ENCODE measurements at places on chromosomes 1 and 21. TPM values are rescaled to one million over a fixed set of nuclear protein-coding genes. Genes with fewer than 3 reads are reported as not detected.

DNA sequence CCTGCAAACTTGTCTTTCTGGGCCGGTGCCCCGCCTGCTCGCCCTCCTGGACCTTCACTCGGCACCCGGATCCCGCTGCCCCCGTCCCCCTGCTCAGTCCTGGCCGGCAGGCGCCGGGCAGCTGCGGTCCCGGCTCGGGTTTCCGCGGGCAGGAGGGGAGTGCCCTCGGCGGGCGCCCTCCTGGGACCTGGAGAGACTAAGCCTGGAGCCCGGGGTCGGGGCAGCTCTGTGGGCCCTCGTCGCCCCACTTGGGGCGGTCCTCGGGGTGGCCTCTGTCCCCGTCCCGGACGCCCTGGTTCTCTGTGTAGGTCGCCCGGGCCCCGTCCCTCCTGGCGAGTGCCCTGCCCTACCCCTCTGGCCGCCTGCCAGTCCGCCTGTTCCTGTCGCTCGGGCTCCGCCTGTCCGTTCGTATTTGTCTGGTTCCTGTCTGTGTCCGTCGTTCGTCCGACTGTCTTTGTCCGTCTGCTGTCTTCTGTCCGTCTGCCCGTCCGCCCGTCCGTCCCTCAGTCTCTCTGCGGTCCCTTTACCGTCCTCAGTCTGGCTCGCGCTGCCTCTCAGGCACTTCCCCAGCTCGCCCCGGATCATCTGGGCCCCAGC lies 490 bp downstream of the SERINC2 start:
- H3K27me3 ChIP-seq: peaks cover 54% of the 10 kb centered on the region
- no peak overlapping the region for H3K27ac ChIP-seq
- peaks cover 6% of the 10 kb centered on the region for H3K4me1 ChIP-seq
- H3K4me3 ChIP-seq: peak overlapping the region; percentile 62

GRCh38 chr1:72166426-72166825 lies 115.9 kb downstream of the NEGR1 start:
- no peaks in the 10 kb centered on the region for H3K36me3 ChIP-seq
- DNase-seq: no peak
- no peaks in the 10 kb centered on the region for H3K4me1 ChIP-seq

DNA sequence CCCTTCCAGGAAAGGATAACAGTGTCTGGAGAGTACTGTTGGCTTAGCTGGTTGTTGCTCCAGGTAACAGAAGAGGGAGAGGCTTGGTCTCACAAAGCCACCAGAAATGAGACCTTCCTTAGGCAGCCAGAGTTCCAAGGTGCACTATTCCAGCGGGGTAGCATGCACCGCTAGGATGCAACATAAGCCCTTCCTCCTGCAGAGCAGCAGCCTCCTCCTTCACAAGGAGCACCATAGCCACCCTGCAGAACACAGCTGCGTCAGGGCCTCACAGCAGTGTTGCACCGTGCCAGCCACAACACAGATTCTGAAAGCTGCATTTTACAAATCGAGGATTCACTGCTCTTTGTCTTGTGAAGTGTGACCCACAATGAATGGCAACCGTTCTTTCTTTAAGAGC lies 142.0 kb downstream of the CLIC6 start:
- DNase-seq: peak; percentile 45
- no peaks in the 10 kb centered on the region for H3K27me3 ChIP-seq
- no peak overlapping the region for H3K27ac ChIP-seq

GRCh38 chr1:25086518-25087079 lies 145.7 kb downstream of the SYF2 start:
- DNase-seq: no peak
- no peak overlapping the region for H3K4me3 ChIP-seq
- no peaks in the 10 kb centered on the region for H3K27me3 ChIP-seq
- no peaks in the 10 kb centered on the region for H3K4me1 ChIP-seq

DNA sequence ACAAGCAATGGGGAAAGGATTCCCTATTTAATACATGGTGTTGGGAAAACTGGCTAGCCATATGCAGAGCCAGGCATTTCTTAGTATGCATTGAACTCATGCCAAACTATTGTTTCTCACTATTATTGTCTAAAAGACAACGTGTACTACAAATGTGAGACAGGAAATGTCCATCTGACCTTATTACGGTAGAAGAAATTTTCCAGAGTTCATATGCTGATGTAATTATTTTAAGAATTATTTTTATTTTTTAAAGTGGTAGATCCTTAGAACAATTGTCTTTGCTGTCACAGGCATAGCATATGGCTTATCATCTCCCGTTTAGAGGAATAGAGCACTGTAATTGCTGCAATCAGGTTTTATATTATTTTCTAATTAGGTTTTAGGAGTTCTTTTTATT lies 75.2 kb upstream of the S1PR1 start:
- no peaks in the 10 kb centered on the region for H3K27me3 ChIP-seq
- no peaks in the 10 kb centered on the region for H3K36me3 ChIP-seq

- H3K27ac ChIP-seq: no peak overlapping the region
- no peaks in the 10 kb centered on the region for H3K4me1 ChIP-seq
- no peak for DNase-seq
- no peak overlapping the region for H3K4me3 ChIP-seq
- peaks cover 7% of the 10 kb centered on the region for H3K27me3 ChIP-seq
- H3K36me3 ChIP-seq: no peaks in the 10 kb centered on the region
These were observed 339.8 kb downstream of the PRDM2 start for GRCh38 chr1:14039582-14040430.

DNA sequence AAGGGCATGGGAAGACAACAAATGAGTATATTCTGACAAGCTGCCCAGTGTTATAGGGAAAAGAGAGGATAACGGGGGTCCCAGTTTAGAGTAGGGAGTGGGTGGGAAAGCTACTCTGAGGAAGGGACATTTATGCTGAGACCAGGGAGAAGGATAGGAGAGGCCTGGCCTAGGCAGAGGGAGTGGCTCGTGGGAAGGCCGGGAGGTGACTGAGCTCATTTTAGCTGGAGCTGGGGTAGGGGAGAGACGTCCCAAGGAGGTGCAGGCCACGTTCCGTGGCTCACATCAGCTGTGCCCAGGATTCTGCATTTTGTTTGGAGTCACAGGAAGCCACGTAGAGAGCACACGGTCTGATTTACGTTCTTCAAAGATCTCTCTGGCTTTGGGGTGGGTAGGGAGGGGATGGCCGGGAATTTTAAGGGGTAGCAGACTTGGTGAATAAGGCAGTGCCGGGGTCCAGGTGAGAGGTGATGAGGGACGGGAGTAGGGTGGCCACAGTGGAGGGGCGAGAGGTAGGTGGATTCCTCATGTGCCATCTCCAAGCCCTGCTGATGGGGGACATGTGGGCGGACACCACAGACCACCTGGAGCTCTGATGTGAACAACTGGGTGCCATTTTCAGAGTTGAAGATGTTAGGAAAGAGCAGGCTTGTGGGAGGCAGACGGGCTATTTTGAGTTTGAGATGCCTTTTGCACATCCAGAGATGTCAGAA lies 4.7 kb downstream of the TINAGL1 start:
- no peak overlapping the region for H3K4me3 ChIP-seq
- peaks cover 8% of the 10 kb centered on the region for H3K27me3 ChIP-seq
- no peaks in the 10 kb centered on the region for H3K36me3 ChIP-seq
- H3K4me1 ChIP-seq: peaks cover 2% of the 10 kb centered on the region
- no peak overlapping the region for H3K27ac ChIP-seq
- no peak for DNase-seq

Gene ADGRL2
- total RNA-seq: not detected

Gene SLAMF9
- not detected for total RNA-seq

Gene S100A11
- 477 TPM for total RNA-seq

Gene CHODL
- total RNA-seq: not detected
